ENCODE measurements at places on chromosomes 6 and 20. TPM values are rescaled to one million over a fixed set of nuclear protein-coding genes. Genes with fewer than 3 reads are reported as not detected.

DNA sequence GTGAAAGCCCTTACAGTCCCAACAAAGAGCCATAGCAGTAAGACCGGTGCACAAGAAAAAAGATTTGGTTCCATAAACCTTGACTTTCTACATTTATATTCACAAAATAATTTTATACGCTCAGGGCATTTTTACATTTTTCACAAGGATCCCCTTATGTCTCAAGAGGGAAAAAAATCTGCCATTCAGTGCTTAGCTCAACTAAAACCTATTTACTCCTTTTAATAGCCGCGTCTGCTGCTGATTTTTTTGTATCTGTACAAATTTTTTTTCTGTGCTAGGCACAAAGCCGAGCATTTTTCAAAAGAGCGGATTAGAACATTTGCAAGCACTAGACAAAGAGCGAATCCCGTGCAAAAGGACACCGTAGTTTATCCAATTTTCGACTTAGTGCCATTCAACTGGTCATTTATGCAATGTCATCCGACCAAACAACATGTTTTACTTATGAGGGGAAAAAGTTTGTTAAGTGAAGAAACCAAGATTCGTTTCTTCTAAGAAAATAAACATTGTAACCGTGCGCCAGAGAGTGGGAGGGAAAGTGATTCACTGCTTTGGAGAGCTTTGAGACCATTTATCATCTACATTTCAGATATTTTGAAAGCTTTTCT lies 3.7 kb downstream of the TFAP2D start:
- no peak for DNase-seq
- H3K27me3 ChIP-seq = peaks cover 59% of the 10 kb centered on the region
- H3K4me3 ChIP-seq = no peak overlapping the region
- peaks cover 7% of the 10 kb centered on the region for H3K36me3 ChIP-seq
- H3K4me1 ChIP-seq = no peaks in the 10 kb centered on the region

The MMP24 gene
- not detected for total RNA-seq

The COL21A1 gene
- not detected for total RNA-seq

DNA sequence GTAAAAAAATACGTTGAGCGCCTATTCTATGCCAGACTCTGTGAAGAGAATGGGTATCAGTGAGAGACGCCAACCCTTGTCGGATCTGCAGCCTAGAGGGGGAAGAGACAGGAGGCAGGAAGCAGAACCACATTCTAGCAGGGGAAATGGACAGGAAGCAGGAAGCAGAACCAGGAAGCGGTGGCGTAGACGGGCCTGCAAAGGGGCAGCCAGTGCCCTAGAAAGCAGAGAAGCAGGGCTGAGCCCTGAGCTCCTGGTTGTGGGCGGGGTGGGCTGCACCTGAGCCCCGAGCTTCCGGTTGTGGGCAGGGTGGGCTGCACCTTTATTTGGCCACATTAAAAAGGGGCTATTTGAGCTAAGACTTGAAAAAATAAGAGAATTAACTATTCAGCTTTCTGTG lies 71.9 kb downstream of the FAM120B start:
- no peak for DNase-seq
- H3K4me1 ChIP-seq = peaks cover 10% of the 10 kb centered on the region
- H3K27me3 ChIP-seq = no peaks in the 10 kb centered on the region
- peaks cover 16% of the 10 kb centered on the region for H3K36me3 ChIP-seq

DNA sequence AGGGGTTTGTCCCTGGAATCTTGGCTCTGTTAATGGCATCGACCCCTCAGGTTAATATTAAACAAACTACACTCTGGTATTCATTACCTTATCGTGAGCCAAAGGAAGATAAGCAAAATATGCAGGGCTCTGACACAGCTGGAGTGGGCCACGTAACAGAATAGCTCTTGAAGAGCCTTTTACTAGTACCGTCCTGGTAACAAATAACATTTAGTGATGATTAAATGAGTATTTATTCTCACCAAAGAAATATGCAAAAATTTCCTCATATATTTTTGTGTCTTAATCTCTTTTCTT lies 20.1 kb upstream of the UTRN start:
- H3K27ac ChIP-seq = no peak overlapping the region
- H3K4me3 ChIP-seq = no peak overlapping the region
- no peaks in the 10 kb centered on the region for H3K27me3 ChIP-seq
- no peaks in the 10 kb centered on the region for H3K4me1 ChIP-seq
- no peaks in the 10 kb centered on the region for H3K36me3 ChIP-seq
- no peak for DNase-seq

The OR2J3 gene
- total RNA-seq = not detected

DNA sequence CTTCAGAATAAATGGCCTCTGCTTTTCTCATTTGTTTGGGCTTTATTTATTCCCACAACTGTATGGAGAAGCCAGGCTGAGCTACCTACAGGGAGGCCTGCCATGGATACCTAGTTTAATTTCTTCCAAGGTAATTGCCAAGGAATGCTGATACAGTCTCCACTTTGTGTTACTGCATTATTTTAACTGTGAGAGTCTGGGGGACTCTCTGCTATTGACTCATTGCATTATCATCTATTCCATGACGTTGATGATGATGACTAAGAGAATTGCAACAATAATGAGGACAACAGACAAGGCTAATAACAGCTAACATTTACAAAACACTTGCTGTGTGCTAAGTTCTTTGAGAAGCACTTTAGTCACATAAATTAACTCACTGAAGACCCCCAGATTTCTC lies 88.3 kb upstream of the COL21A1 start:
- no peaks in the 10 kb centered on the region for H3K27me3 ChIP-seq
- H3K4me3 ChIP-seq = no peak overlapping the region
- no peak for DNase-seq
- no peaks in the 10 kb centered on the region for H3K36me3 ChIP-seq

- no peak overlapping the region for H3K27ac ChIP-seq
- no peak for DNase-seq
- H3K27me3 ChIP-seq = no peaks in the 10 kb centered on the region
- H3K4me3 ChIP-seq = no peak overlapping the region
Observed at GRCh38 chr20:48686238-48687116, 141.3 kb downstream of the PREX1 start.

DNA sequence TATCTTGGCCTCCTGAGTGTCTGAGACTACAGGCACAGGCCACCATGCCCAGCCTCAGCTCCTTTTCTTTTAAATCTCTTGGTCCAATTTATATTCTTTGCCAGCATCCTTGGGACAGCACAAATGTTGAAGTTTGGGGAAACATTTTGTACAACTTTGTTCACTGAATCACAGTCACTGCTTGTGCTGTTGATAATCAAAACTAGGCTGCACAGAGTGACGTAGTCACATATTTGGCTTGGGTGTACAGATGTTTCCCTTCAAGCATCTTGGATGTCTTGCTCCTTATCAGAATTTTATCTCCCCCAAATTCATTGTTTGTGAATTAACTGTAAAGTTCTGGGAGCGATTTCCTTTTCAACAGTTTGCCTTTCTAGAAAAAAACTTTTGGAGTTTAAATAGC lies 17.9 kb downstream of the CARMIL1 start:
- H3K4me3 ChIP-seq = no peak overlapping the region
- no peaks in the 10 kb centered on the region for H3K36me3 ChIP-seq
- no peaks in the 10 kb centered on the region for H3K4me1 ChIP-seq

DNA sequence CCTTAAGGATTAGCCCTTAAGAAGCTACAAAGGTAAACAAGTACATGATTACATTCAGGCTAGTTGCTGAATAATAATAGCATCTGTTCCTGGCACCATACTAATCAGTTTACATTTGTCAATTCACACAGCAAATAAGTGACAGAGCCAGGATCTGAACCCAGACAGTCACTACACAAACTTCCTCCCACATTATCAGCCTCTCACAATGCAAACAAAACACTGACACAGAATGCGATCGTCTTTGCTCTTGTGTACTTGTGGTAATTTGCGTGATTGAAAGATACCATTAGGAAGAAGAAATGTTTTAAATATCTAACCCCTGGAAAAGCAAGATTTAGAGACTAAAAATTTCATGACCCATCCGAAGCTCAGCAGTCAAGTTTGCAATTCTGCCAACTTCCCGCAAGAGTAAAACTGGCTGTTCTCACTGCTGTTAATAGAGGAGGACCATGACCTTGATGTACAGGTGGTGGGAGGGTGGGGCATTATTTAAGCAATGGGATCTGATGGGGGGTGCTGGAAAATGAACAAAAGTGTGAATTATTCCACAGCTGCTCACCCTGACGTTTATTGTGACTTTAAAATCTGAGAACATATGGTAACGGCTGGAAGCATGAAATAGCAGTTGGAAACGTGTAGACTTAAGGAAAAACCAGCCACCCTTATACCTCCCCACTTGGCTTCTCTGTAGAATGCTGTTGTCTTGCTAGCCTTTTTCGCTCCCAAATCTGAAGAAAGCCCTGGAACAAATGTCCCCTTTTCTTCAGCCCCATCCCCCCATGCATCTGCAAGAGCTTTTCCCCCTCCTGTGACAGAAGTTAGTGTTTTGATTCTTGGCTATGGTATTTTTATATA lies 95.3 kb upstream of the ARMC2 start:
- no peaks in the 10 kb centered on the region for H3K36me3 ChIP-seq
- no peaks in the 10 kb centered on the region for H3K27me3 ChIP-seq
- no peak overlapping the region for H3K4me3 ChIP-seq
- DNase-seq = no peak
- H3K4me1 ChIP-seq = peaks cover 3% of the 10 kb centered on the region

DNA sequence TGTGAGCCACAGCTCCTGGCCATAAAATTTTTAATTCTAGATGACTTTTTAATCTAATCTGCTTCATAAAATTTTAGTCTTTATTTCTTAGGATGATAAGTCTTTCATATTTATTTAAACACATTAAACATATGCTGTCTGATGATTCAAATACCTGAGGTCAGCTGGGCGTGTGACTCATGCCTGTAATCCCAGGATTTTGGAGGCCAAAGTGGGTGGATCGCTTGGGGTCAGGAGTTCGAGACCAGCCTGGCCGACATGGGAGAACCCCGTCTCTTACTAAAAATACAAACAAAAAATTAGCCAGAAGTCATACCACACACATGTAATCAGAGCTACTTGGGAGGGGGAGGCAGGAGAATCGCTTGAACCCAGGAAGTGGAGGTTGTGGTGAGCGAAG lies 53.1 kb downstream of the RBM24 start:
- DNase-seq = no peak
- H3K27ac ChIP-seq = no peak overlapping the region
- no peaks in the 10 kb centered on the region for H3K36me3 ChIP-seq
- no peaks in the 10 kb centered on the region for H3K27me3 ChIP-seq
- no peak overlapping the region for H3K4me3 ChIP-seq
- H3K4me1 ChIP-seq = no peaks in the 10 kb centered on the region
